Vagina (tissue), 2 donors: ENCODE measurements at places on chromosomes 16 and 17. TPM values are rescaled to one million over a fixed set of nuclear protein-coding genes. Genes with fewer than 3 reads are reported as not detected.

GRCh38 chr16:11327277-11328171 lies 17.7 kb upstream of the RMI2 start:
- H3K27ac ChIP-seq, result peak overlapping the region; percentile 62
- H3K27me3 ChIP-seq, result no peaks in the 10 kb centered on the region
- no peak overlapping the region for H3K4me3 ChIP-seq
- H3K36me3 ChIP-seq, result no peaks in the 10 kb centered on the region

GRCh38 chr17:81648013-81648706 lies 8.2 kb downstream of the PDE6G start:
- H3K27me3 ChIP-seq, result no peaks in the 10 kb centered on the region
- no peak overlapping the region for H3K27ac ChIP-seq
- H3K36me3 ChIP-seq, result no peaks in the 10 kb centered on the region
- DNase-seq, result no peak
- H3K4me1 ChIP-seq, result no peaks in the 10 kb centered on the region

DNA sequence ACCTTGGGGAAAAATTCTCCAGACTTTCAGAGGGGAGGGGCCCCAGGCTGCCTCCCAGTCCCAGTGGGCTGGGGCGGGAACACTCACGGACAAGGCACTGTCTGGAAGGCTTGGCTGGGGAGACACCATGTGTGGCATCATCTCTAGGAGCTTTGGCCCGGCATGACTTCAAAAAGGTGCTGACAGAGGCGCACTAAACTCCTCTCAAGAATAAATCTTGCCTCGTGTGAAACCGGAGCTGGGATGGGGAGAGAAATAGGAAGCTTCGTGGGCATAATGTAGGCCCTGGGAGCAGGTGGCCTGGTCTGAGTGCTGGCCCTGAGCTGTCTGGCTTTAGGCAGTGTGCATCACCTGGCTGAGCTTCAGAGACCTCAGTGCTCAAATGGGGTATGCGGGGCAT lies 5.7 kb downstream of the WSCD1 start:
- H3K27ac ChIP-seq, result no peak overlapping the region
- peaks cover 8% of the 10 kb centered on the region for H3K4me1 ChIP-seq
- H3K4me3 ChIP-seq, result no peak overlapping the region
- no peaks in the 10 kb centered on the region for H3K36me3 ChIP-seq
- H3K27me3 ChIP-seq, result no peaks in the 10 kb centered on the region

DNA sequence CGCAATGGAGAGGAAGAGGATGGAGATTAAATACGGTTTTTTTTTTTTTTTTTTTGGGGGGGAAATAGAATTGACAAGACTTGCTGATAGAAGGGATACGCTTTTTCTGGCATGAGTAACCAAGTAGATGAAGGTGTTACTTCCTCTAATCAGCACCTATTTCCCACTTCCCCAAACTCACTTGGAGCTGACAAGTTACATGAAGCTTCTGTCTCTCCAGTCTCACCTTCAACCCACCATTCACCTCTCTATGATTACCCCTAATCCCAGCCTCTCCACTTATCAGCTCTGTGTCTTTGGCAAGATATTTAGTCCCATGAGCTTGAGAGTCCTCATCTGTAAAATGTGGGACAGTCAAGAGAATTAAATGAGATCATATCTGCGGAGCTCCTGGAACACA lies 185.9 kb upstream of the HS3ST3A1 start:
- DNase-seq, result no peak
- H3K27ac ChIP-seq, result no peak overlapping the region
- peaks cover 5% of the 10 kb centered on the region for H3K4me1 ChIP-seq
- no peaks in the 10 kb centered on the region for H3K27me3 ChIP-seq
- H3K4me3 ChIP-seq, result no peak overlapping the region

DNA sequence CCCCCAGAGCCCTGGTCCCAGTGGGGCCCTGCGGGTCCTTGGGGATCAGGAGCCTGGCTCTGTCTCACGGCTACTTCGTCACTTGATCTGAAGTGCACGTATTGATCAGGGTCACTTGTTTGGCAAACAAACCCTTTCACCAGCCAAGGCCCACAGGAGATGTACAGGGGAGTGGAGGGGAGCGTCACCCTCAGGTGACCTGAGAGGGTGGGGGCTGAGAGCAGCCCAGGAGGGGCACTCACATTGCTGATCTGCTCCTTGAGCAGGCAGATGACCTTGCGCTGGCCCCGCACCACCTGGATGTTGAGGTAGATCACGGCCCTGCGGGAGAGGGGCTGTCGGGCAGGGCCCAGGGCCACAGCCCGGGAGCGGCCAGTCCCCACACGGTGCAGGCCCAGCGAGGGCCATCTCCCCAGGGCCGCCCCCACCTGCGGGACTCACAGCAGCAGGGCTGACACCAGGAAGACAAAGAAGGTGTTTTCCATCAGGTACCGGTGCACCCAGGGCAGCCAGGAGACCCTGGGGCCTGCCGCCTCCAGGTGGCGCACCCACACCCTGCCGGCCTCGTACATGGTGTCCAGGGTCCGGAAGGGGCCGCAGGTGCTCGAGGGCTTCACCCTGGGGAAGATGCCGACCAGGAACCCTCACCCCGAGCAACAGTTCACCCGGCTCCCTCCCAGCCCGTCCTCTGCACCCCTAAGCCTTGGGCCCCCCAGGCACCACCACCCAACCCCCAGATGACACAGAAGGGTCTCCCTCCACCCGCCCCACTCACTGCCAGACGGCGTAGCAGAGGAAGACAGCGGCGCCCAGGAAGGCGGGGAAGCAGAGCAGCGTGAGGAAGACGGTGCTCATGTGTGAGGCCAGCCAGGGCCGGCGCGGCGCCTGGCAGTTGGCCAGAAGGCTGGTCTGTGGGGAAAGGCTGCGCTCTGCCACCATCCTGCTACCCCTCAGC lies 11.3 kb downstream of the TMC6 start:
- no peak overlapping the region for H3K27ac ChIP-seq
- H3K27me3 ChIP-seq, result no peaks in the 10 kb centered on the region
- DNase-seq, result no peak
- H3K36me3 ChIP-seq, result no peaks in the 10 kb centered on the region

DNA sequence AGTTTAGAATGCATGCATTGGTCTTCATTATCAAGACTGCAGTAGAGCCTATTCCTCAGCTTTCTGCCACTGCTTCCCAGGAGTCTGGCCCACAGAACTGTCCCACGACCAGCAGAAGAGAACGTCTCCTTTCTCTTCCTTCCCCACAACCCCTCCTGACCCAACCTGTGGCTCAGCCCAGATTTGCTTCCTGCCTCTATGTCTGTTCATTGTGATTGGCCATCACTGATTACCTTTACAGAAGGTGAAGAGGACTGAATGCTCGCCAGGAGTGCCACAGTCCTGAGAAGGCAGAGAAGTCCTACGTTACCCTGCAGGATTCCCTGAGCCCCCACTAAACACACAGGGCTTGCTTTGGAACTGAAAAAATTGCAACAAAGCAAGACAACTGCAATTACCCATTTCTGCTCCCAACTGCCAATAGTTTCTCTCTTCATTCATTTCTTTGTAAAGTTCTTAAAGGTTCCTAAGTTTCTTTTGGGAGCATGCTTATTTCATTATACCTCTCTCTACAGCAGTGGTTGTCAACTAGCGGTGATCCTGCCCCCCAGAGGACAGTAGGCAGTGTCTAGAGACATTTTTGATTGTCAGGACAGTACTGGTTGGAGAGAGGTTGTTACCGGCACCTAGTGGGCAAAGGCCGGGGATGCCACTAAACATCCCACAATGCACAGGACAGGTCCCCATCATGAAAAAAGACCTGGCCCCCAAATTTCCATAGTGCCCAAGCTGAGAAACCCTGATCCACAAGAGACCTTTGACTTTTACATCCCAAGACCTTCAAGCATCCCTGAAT lies 4.5 kb upstream of the NAT9 start:
- no peaks in the 10 kb centered on the region for H3K27me3 ChIP-seq
- DNase-seq, result no peak
- peaks cover 13% of the 10 kb centered on the region for H3K4me1 ChIP-seq
- H3K36me3 ChIP-seq, result no peaks in the 10 kb centered on the region
- H3K27ac ChIP-seq, result no peak overlapping the region

GRCh38 chr17:59707971-59708430 lies 547 bp downstream of the VMP1 start:
- peak overlapping the region; percentile 66 for H3K4me3 ChIP-seq
- peaks cover 33% of the 10 kb centered on the region for H3K4me1 ChIP-seq
- no peak for DNase-seq

GRCh38 chr17:80855948-80856862 lies 135.4 kb upstream of the CHMP6 start:
- no peaks in the 10 kb centered on the region for H3K27me3 ChIP-seq
- H3K4me3 ChIP-seq, result no peak overlapping the region
- DNase-seq, result no peak
- H3K27ac ChIP-seq, result peak overlapping the region; percentile 16
- no peaks in the 10 kb centered on the region for H3K36me3 ChIP-seq

GRCh38 chr17:48478224-48479013 lies 48.4 kb upstream of the SKAP1 start:
- H3K4me1 ChIP-seq, result no peaks in the 10 kb centered on the region
- no peak for DNase-seq
- no peaks in the 10 kb centered on the region for H3K27me3 ChIP-seq
- H3K27ac ChIP-seq, result no peak overlapping the region

DNA sequence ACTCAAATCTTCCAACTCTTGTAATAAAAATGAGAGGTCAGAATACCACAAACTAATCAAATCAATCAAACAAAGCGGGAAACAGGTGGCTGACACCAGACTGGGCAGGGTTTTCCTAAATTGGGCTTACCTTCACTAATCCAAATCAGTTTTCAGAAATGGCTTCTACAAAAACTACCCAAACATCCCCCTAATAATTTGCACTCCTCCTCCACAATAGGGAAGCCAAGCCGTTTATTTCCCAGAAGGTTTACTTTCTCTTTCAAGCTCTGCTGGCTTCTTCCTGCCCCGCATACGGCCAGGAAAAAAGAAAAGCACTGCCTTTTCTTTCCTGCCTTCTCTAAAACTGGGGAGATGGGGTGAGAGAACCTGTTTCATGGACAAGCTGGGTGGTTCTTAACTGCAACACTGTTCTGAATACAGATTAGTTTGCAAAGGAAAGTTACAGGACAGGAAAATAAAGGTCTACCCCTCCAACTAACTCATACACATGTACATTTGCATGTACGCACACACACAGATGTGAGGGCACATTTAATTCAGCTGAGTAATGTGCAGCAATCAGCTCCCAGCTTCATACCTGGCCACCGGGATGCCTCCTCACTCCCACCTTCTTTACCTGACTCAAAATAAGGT lies 9.2 kb downstream of the STAT3 start:
- H3K27me3 ChIP-seq, result no peaks in the 10 kb centered on the region
- peak overlapping the region; percentile 25 for H3K4me3 ChIP-seq
- H3K4me1 ChIP-seq, result peaks cover 80% of the 10 kb centered on the region
- DNase-seq, result no peak
- H3K36me3 ChIP-seq, result no peaks in the 10 kb centered on the region
- peak overlapping the region; percentile 79 for H3K27ac ChIP-seq

GRCh38 chr16:86910161-86910769 lies 331.9 kb downstream of the FOXL1 start:
- no peak overlapping the region for H3K27ac ChIP-seq
- no peaks in the 10 kb centered on the region for H3K27me3 ChIP-seq
- no peaks in the 10 kb centered on the region for H3K36me3 ChIP-seq
- no peaks in the 10 kb centered on the region for H3K4me1 ChIP-seq
- no peak for DNase-seq

DNA sequence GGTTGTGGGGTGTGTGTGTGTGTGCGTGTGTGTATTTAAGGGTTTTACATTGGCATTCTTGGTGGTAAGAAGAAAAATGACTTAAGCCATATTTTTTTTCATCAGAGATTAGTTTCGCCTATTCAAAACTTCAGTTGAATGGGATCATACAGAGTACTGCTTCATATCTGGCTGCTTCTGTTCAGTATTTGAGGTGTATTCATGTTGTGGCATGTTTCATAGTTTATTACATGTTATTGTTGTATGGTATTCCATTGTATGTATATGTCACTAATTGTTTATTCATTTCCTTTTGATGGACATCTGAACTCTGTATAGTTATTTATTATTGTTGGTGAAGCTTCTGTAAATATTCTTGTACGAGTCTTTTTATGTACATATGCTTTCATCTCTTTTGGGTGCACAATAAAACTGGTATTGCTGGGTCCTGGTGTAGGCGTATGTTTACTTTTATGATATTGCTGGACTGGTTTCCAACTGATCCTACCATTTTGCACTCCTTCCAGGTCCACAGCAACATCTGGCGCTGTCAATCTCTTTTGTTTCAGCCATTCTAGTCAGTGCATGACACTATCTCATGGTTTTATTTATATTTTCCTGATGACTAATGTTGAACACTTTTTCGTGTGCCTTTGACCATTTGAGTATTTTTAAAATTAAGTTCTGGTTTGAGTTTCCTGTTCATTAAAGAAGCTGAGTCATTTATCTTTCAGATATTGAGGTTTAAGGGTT lies 77.4 kb upstream of the MAF start:
- no peaks in the 10 kb centered on the region for H3K36me3 ChIP-seq
- no peaks in the 10 kb centered on the region for H3K4me1 ChIP-seq
- H3K27me3 ChIP-seq, result no peaks in the 10 kb centered on the region
- DNase-seq, result no peak
- H3K4me3 ChIP-seq, result no peak overlapping the region

DNA sequence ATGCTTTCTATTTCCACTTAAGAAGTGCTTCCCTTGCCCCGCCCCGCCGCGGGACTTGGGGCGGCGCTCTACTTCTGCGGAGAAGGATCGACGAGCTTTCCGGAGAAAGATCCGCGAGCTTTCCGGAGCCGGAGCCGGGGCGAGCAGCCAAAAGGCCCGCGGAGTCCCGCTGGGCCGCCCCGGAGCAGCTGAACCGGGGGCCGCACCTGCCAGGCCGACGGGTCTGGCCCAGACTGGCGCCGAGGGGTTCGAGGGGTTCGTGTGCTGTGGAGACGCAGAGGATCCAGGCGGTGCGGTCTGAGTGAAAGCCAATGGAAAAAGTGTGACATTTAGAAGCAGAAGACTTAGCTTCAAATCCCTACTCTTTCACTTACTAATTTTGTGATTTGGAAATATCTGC lies 50.8 kb downstream of the TBC1D26 start:
- peak overlapping the region; percentile 42 for H3K4me3 ChIP-seq
- peaks cover 9% of the 10 kb centered on the region for H3K4me1 ChIP-seq
- H3K27me3 ChIP-seq, result no peaks in the 10 kb centered on the region
- no peak for DNase-seq
- H3K36me3 ChIP-seq, result no peaks in the 10 kb centered on the region
- peak overlapping the region; percentile 22 for H3K27ac ChIP-seq

- no peak overlapping the region for H3K4me3 ChIP-seq
- H3K36me3 ChIP-seq, result peaks cover 19% of the 10 kb centered on the region
- peaks cover 30% of the 10 kb centered on the region for H3K4me1 ChIP-seq
- no peak for DNase-seq
- peak overlapping the region; percentile 43 for H3K27ac ChIP-seq
Observed at GRCh38 chr17:32484628-32485027, 2.2 kb upstream of the CDK5R1 start.

- H3K4me1 ChIP-seq, result peaks cover 59% of the 10 kb centered on the region
- peak overlapping the region; percentile 81 for H3K4me3 ChIP-seq
- DNase-seq, result no peak
- peaks cover 32% of the 10 kb centered on the region for H3K36me3 ChIP-seq
- no peaks in the 10 kb centered on the region for H3K27me3 ChIP-seq
Observed at GRCh38 chr16:1310832-1311200, 1.4 kb downstream of the UBE2I start.

The HES7 gene
- not detected for total RNA-seq

The BTBD17 gene
- not detected for total RNA-seq

The HSD11B2 gene
- total RNA-seq, result 30.2 TPM

The HOXB2 gene
- total RNA-seq, result 14.2 TPM

The MYH2 gene
- not detected for total RNA-seq

The TBC1D3K gene
- not detected for total RNA-seq

The VPS9D1 gene
- total RNA-seq, result 10.1 TPM

The G6PC1 gene
- total RNA-seq, result not detected

The CHST5 gene
- total RNA-seq, result not detected
